ENCODE measurements at places on chromosomes 5 and 9.

DNA sequence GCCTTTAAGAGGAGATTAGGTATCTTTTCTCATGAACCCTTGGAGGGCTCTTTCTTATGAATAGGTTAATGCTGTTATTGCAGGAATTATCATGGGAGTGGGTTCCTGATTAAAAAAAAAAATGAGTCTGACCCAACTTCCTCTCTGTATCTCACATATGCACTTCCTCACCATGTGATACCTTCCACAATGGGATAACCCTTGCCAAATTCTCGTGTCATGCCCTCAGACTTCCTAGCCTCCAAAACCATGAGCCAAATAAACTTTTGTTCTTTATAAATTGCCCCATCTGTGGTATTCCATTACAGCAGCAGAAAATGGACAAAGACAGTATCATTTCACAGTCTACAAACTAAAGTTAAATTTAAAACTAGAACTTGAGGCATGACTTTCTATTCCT, 1.0 kb downstream of the OR1B1 start:
- DNase-seq: no peak

DNA sequence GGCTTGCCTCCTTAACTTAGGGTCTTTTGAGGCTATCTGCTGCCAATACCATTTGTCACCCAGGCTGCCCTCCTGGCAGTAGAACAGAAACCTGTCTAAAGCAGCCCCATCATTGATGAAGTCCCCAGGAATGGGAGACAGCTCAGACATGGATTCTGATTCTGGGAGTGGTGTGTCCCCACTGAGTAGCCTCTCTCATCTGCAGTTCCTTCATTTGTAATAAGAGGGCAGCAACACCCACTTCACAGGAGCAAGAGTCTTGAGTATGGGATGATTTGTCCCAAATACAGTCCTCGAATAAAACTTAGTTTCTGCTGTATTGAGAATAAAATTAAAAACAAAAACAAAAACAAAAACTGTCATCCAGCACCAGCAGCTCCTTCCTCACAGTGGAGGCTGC, 167.6 kb downstream of the ASTN2 start:
- no peak for DNase-seq

DNA sequence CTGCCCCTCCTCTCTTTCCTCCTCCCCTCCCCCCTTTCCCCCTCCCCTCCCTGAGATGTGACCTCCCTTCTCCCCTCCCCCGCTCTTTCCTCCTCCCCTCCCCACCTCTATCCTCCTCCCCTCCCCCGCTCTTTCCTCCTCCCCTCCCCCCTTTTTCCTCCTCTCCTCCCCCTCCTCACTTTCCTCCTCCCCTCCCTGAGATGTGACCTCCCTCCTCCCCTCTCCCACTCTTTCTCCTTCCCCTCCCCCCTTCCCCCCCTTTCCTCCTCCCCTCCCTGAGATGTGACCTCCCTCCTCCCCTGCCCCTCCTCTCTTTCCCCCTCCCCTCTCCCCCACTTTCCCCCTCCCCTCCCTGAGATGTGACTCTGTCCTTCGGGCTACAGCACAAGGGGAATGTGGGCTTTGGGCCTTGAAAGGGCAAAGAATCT, 169.8 kb downstream of the COL23A1 start:
- no peak for DNase-seq

DNA sequence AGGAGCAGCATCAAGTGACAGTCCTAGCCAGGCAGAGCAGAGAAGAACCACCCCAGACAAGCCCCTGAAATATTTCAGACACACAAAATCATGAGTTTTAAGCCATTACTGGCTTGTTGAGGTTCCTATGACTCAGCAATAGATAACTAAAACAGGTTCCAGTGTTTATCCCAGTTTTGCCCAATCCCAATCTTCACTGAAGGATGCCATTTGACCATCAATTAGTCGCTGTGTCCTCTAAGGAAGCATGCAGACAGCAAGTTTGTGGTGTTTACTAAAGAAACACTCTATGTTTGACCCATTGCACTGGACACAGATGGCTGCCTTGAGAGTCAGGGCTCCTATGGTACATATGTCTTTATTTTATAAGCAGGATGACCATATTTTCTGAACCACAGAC, 186.7 kb downstream of the SYK start:
- no peak for DNase-seq

- DNase-seq: no peak
Observed at GRCh38 chr5:9529041-9529480, 16.8 kb downstream of the SEMA5A start.

GRCh38 chr5:87229780-87230179, 37.9 kb upstream of the RASA1 start:
- no peak for DNase-seq

GRCh38 chr9:78238046-78239038, 2.5 kb downstream of the CEP78 start:
- DNase-seq: no peak

- no peak for DNase-seq
Observed at GRCh38 chr9:127976498-127976897, 4.3 kb downstream of the EEIG1 start.

- DNase-seq: no peak
Observed at GRCh38 chr9:130332384-130332926, 66.9 kb downstream of the HMCN2 start.
